ENCODE measurements at places on chromosomes 5 and 9.

- DNase-seq, result no peak
These were observed 27.4 kb downstream of the PTPA start for GRCh38 chr9:129138476-129139232.

DNA sequence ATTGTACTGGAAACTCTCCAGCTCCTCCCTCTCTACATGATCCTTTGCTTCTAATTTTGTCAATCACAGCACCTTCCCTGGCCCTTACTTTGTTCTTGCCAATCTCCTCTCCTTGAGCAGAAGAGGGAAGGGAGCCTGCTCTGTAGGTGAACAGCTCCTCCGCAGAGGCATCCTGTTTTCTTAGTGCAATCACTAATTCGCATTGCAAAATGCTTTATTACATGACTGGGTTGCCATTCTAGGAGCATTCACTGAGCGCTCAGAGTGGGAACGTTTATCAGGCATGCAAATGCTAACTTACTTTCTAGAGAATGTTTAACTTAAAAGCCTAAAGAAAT is 416 bp upstream of the SNX18 start:
- DNase-seq, result no peak

DNA sequence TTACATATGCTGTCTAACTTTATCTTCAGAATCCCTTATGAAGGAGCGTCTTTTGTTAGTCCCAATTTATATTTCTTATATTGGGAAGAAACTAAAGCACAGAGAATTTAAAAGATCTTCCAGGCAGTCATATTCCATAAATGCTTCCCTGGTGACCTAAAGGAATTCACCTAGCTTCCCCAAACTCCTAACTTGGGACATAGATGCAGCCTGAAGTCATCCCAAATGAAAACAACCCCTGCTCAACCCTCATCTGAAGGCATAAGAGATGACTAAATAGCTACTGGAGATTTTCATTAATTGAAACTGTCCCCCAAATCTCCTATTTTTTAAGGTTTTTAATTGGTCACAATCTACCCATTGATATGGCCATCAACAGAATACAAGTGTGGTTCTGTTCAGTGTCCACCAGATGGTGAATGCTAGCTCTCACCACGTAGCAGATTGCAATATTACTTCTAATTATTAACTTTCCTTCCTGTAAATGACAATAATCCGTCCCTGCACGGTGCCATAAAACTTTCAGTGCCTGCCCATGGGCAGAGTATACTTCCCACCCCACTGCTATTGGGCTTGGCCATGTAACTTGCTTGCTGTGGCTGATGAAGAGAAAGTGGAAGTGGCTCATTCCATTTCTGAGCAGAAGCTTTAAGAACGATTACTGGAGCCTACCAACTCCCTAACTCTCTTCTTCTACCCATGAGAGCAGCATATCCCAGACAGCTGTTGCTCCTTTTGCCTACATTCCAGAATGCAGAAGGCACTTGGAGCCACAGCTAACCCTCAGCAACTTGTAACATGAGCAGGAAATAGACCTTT is 18.7 kb downstream of the PRUNE2 start:
- DNase-seq, result no peak

DNA sequence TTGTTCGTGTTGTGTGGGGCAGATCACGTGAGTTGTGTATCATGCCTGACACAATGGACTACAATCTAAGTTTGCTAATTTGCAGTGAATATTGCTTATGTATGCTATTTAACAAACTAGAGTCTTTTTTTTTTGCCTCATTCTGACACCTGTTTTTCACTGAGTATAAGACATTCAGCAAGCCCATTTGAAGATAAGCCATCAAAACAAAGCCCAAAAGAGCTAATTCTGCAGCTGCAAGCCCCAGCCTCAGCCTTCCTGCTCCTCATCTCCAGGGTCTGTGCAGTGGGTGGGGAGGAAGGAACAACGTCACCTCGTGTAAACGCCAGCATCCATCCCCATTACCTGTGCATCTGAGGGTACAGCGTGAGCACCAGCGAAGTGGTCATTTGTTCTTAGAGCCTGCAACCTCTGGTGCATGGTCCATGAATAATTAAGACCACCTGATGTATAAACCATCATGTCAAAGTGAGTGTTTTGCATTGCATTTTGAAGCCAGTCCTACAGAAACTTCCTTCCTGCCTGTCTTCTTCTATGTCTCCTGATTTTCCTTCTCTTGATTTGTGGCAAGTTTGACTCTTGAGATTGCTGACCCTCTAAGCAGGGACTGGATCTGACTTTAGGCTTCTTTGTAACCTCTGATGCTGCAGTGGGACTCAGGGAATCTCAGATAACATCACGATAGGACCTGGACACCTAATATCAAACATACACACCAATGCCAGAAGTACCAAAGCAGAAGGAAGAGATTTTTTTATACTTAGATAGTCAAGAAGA is 73.2 kb downstream of the FGF1 start:
- DNase-seq, result no peak

DNA sequence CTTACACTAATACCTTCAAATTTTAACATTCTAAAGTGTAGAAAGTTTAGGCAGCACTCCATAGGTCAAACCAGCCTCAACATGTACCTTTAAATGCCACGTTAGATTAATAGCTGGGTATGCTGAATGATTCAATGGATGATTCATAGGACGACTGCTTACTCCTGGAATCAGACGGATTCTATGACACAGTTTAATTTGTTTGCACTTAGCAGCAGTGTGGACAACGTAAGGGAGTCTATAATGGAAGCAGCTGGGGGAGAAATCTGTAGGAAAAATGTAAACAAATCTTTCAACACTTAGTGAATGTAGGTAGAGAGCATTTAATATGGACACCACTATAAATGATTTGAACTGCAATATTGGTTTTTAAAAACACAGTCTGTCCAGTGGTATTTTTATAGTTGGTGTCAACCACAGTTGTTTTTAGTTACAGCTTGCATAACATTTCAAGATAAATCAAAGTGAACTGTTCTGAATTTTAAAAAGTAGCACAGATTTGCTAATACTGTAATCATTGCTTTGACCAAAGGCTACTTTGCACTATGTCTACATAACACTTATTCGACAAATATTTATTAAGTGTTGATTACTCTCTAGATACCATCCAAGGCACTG is 701.5 kb upstream of the MEF2C start:
- no peak for DNase-seq

DNA sequence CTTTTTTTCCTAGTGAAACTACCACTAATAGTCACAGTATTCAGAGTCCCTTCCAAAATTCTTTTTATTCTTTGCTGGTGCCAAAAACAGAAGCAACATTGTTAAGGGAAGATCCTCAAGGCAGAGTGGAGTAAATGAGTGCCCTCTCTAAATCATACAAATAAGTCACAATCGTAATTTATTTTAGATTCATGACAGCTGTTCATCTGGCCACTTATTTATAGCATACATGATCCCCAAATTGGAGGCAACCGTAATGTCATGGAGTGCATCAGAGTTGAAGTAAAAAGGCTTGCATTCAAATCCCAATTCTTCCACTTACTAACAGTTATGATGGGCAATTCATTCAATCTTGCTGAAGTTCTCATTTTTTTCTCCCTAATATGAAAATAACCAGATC is 33.4 kb downstream of the POLK start:
- DNase-seq, result no peak

DNA sequence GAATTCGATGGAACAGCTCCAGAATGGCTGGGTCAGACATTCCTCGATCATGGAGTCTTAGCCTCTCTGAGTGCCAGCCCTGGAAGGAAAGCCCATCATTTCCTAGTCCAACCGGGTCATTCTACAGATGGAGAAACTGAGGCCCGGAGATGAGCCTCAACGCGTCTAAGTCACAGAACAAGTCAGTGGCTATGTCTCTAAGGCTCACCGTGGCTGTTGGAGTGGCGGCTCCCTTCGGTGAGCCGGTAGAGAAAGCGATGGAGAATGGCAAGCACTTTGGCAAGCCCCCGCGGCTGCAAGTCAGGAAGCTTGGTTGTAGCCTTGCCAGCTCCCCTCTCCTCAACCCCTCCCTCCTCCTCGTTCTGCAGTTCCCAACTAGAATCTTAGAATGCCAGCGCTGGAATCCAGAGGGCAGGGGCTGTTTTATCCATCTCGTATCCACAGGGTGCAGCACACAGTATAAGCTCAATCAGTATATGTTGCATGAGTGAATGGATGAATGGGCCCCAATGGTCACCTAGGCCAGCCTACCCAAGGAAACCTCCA is 438 bp upstream of the ARSI start:
- no peak for DNase-seq

GRCh38 chr9:102101723-102102122 is 363.3 kb upstream of the GRIN3A start:
- no peak for DNase-seq

DNA sequence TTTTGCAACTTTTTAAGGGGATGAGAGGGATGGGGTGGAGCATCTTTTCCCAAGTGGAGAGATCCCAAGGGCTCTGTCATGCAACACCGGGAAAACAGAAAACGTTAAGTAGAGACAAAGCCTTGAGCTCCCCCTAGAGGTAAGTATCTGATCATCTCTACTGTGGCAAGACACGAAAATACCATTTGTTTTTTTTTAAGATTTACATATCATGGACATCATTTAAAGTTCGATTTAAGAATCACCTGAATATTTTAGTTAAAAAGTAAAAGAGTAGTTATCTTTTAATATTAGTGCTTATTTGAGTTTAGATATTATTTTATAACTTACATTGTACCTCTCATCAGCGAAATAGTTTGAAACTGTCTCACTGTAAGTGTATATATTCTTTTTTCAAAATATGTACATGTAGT is 200.4 kb downstream of the LRRC70 start:
- peak; percentile 25 for DNase-seq

DNA sequence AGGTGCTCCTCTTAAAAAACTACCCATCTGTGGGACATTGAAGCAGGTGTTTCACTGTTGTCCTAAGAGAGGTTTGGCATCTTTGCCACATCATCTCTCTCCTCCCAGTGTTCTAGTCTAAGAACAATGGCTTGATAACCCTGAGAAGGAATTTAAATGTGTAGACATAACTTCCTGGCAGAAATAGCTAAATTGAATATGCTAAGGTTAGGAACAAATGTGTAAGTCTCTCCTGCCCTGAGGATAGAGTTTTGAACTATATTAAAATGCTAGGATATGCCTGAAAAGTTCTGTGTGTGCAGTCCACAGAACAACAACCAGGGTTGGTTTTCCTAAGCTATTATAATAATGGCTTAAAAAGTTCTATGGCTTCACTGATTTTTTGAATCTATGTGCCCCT is 106.6 kb downstream of the LRRC70 start:
- DNase-seq, result no peak

DNA sequence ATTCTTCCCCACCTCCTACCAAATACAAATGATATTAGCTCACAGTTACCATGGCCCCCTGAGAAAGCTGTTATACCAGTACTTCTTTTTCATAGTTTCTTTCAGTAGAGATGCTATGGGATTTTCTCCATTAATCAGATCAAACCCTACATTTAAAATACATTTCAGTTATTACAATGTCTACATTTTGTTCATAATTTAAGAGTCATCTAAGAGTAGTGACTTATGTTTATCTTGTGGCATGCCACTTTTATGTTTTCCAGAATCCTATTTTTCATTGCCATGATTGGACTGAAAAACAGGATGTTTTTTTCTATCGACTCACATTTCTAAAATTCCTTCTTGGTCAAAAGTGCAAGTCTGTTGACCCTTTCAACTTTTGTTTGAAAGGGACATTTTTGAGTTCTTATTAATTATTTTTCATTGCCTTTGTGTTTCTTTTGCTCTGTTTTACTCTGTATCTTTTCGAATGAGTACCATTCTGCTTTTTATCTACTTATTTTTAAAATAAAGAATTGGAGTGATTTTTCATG is 77.4 kb upstream of the ANXA1 start:
- no peak for DNase-seq

DNA sequence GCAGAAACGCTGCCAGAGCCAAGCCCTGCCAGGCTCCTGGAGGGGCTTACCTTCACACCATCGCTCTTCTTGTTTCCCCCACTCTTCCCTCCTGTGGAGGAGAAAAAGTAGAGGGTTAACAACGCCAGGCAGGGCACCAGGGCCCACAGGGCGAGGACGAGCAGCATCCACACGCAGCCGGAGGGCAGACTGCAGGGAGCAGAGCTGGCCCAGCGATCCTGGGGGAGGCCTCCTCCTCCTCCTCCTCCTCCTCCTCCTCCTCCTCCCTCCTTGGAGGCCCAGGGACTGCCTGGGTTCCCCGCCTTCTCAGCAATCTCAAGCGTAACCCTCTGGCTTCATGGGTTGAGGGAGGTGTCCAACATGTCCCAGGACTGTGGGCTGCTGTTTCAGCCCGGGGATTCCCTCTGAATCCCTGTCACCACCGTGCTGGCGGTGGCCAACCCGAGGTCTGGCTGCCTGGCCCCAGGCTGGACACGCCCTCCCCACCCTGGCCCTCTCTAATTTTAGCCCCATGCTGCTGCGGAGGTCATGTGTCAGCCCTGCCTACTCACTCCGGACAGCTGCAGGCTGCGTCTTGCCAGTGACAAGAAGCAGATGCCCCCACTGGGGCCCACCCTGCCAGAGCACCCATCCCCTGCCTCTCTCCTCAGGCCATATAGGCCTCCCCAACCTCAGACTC is 44.3 kb downstream of the CAMK2A start:
- DNase-seq, result no peak

DNA sequence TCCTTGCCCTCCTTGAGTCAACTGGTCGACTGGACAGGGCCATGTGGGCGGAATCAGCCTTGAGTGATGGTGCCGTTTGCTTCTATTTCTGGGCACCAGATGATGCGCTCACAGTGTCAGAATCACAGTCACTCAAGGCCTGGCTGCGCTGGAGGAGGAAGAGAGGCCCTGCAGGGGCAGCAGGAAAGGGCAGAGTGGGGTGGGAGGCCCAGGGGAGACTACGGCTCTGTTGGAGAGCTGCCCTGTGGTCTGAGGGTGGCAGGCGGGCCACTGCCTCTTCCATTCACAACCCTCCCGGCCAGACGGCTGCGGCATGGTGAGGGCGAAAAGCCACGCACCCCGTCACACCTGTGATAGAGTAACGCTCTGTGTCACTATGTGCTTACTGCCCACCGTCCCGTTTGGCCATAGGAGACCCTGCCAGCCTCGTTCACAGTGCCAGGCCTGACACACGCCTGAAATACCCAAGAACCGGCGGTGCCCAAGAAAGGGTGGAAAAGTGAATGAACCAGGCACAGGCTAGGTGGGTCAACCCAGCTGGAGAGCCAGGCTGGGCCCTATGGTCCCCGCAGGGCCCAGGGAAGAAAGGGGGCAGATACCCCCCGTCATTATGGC is 9.9 kb downstream of the PLPP7 start:
- DNase-seq, result no peak

GRCh38 chr9:92634712-92635605 is 35.0 kb downstream of the IPPK start:
- DNase-seq, result peak; percentile 25

- DNase-seq, result no peak
These were observed 44.4 kb upstream of the PRRC2B start for GRCh38 chr9:131349522-131349880.
